ENCODE measurements at places on chromosomes 5 and 9.

- DNase-seq = no peak
These were observed 235.7 kb downstream of the HTR1A start for GRCh38 chr5:63726496-63726895.

DNA sequence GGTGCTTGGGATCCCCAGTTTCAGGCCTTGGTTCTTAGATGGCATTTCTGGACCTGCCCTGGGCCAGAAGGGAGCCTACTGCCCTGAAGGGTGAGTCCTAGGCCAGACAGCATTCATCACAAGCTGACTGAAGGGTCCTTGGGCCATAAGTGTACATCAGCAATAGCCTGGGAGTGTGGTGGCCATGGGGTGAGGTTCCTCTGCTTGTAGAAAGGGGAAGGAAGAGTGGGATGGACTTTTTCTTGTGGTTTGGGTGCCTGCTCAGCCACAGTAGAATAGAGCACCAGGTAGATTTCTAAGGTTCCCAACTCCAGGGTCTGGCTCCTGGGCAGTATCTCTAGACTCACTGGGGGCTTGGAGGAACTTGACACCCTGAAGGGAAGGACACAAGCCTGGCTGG is 95.2 kb upstream of the PHF24 start:
- no peak for DNase-seq

DNA sequence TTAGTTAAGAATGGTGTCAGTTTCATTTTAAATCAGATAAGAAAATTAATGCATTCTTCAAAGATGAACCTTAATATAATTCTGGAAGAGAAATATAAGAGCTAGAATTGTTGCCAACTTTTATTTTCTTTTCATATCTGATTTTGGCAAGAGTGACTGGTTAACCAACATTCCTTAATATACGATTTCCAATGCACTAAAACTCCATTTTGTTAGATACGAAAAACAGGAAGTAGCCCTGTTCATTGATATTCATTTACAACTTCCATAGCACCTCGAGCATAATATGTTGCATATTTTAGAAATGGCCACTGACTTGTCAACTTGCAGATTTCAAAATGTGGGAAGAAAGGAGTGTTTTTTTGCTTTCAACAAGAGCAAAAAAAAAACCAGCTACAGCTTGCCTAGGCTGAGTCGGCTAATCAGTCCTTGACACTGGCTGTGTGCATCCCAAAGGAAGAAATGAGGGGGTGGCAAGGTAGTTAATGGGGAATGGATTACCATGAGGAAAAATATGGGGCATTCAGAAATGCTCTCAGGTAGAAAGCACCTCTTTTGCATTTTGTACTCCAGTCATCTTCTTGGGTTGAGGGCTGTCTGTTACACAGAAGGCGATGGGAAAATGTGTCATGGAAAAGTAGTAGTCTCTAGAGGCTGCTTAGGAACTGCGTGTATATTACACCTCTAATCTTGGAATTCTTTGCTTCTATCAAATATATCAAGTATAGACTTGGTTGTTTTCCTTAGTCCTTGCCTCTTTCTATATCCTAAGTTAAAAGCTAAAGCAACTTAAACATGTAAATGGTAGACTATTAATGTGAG is 3.9 kb downstream of the MAP3K1 start:
- no peak for DNase-seq

DNA sequence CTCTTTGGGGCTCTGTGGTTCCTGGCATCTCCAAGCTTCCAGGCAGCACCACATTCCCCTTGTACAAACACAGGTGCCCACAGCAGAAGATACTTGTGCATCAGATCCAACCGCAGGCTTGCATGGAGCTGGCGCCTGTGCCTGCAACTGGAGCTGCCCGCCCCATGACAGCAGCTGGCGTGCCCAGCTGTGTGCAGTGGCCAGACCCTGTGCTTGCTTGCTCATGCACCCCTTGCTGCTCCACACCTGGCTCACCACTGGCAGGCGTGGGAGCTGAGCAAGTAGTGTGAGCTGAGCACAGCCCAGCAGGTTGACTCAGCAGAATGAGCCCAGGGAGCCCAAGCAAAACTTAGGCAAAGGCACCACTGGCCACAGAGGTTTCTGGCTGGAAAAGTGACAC is 84.4 kb upstream of the STARD4 start:
- no peak for DNase-seq

GRCh38 chr5:179618923-179619554 is 4.4 kb downstream of the HNRNPH1 start:
- DNase-seq = no peak

- no peak for DNase-seq
These were observed 135.4 kb upstream of the TAS2R1 start for GRCh38 chr5:9765419-9766140.

GRCh38 chr5:173016598-173017046 is 33.1 kb downstream of the ATP6V0E1 start:
- DNase-seq = no peak

- DNase-seq = no peak
These were observed 177.5 kb downstream of the AOPEP start for GRCh38 chr9:94903961-94904421.

- DNase-seq = no peak
These were observed 89.9 kb downstream of the CCDC192 start for GRCh38 chr5:127793052-127793451.

- no peak for DNase-seq
These were observed 339.7 kb downstream of the TMEM232 start for GRCh38 chr5:110386782-110387181.

DNA sequence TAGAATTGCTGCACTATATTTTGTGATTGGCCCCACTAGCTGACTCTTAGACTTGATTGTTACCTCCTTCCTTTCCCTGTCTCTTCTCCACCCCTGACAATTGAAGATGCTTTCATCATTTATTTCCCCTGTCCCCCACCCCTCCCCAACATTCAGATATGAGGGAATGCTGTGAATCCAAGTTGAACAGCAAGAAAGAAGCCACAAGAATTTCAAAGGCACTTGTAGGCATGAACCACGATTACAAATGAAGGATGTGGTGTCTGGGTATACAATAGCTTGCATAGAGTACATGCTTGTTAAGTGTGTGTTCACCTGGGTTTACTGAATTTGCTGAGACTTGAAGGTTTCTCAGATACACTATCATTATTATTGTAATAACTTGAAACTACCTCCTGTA is 78.3 kb upstream of the TRIO start:
- no peak for DNase-seq

GRCh38 chr5:154999865-155000264 is 13.7 kb upstream of the KIF4B start:
- no peak for DNase-seq

DNA sequence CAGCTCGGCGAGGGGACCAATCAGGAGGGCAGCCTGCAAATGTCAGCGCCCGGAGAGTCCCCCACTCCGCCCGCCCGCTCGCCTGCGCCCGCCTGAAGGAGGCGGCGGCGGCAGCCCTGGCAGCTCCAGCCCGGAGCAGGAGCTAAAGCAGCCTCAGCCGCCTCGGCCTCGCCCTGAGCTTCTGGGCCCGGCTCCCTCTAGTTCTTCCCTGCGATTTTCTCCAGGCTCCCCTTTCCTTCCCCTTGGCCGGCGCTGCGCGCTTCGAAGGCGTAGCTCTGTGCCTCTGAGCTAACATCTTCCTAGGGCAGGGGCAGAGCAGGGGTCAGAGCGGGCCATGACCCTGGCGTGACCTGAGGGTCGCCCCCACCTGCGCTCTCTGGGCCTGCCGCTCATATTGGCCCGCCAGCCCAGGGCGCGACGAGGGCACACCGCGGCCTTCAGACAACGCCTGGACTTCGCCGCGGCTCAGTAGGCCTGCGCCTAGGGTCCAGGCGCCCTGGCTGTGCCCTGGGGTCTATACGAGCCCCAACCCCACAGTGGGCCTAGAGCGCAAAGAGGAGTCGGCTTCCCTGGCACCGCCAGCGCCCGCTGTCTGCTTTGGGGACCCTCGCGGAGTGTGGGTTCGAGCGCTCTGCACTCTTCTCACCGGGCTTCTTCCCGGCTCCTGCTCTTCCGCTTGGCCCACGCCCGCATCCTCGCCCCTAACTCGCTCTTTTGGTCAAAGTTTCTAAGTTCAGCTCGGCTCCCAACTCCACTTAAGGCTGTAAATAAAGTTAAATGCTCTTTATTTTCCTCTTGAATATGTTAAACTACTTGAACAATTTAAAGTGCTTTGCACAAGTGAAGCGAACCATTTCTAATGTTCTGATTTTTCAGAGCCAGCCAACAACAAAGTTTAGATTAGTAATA is 504 bp upstream of the OTP start:
- DNase-seq = peak; percentile 75

DNA sequence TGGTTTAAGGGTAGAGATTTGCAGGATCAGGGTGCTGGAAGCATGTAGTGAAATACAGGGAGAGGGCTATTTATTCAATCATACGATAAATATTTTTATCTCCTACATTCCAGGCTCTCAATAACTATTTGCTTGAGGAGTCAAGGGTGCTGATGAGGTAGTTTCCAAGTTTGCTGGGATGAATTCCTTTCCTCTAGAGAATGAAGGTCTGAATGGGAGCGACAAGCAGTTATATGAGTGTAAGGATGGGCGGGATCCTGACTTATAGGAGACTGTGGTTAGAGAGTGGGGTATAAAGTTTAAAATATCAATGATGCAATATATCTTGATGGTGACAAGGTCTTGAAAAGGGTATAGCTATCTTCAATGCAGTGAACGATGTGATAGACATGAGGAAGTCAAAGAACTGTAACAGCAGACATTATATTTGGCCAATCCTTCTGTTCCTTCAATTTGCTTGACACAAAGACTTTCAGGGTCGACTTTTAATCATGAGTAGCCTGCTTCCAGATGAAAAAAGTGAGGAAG is 201.1 kb upstream of the HAPLN1 start:
- no peak for DNase-seq

- DNase-seq = no peak
These were observed 17.2 kb downstream of the LIX1 start for GRCh38 chr5:97125125-97125683.

GRCh38 chr5:149223081-149223848 is 48.4 kb upstream of the AFAP1L1 start:
- no peak for DNase-seq

GRCh38 chr9:131739133-131739958 is 530 bp downstream of the RAPGEF1 start:
- DNase-seq = no peak

DNA sequence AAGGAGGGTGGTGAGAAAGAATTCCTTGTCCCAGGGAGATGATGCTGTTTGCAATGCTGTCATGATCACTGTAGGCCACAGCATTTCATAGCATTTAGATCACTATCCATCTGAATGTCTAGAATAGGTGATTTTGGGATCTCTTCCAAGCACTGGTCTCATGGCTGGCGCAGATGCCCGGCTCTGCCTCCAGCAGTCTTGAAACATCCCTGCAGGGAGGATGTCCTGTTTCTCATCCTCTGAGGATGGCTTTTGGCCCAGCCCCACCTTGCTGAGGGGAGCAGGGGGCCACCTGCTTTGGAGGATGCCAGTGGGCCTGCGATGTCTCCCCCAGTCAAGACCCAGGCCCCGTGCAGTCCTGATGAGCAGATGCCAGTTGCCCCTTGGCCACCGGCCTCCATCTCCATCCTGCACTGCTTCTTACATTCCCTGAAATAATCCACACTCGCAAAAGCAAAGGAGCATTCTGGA is 63.5 kb upstream of the GARNL3 start:
- DNase-seq = no peak

DNA sequence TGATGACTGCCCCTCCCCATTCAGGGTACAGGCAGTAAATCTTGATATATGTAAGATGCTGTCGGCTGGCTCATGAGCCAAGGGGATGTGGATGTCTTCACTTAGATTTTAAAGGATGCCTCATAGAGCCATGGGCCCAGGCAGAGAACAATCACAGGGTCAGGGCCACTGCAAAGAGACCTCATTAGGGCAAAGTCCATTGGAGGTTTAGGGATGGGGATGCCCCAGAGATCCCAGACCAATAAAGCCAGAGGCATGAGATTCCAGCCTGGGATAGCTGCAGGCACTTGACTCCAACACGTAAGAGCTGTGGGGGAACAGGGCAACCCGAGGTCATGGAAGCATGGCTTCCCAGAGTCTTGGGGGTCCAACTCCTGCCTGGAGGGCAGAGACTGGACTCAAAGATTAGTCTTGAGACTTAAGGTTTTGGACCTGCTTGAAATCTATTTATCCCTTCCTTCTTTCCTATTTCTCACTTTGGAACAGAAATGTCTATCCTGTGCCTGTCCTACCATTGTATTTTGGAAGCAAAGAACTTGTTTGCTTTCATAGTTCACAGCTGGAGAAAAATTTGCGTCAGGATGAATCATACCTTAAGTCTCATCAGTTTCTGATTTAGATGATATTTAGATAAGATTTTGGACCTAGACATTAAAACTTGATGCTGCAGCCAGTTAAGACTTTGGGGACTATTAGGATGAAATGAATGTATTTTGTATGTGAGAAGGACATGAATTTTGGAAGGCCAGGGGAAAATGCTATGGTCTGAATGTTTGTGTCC is 101.3 kb upstream of the ADRA1B start:
- DNase-seq = no peak

GRCh38 chr9:131065599-131065998 is 30.7 kb upstream of the AIF1L start:
- DNase-seq = no peak

- DNase-seq = no peak
These were observed 493.7 kb downstream of the ZNF608 start for GRCh38 chr5:124252747-124253146.

GRCh38 chr5:68243251-68243650 is 27.7 kb downstream of the PIK3R1 start:
- no peak for DNase-seq

- DNase-seq = no peak
These were observed 19.5 kb downstream of the TTC33 start for GRCh38 chr5:40736103-40736875.

DNA sequence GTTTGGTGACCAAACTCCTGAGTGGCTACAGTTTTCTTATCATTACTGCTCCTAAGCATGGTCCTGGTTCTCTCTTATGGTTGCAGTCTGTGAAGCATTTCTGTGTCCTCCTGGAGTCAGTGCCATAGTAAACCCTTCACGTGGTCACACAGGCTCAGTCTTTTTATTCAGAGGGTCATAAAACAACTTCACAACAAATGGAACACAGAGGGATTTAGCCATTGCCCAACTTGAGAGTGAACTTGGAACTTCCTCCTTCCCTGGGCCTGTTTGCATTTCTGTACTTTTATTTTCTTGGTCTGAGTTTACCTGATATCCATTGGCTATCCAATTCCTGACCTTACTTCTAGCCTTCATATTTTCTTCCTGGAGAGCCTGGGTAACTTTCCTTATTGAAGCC is 144.9 kb downstream of the CCDC192 start:
- no peak for DNase-seq

Measured in D721Med (cell line).